ENCODE measurements at places on chromosomes 3 and 15.

GRCh38 chr3:168072323-168072650 is 23.4 kb downstream of the GOLIM4 start:
- no peak for DNase-seq

DNA sequence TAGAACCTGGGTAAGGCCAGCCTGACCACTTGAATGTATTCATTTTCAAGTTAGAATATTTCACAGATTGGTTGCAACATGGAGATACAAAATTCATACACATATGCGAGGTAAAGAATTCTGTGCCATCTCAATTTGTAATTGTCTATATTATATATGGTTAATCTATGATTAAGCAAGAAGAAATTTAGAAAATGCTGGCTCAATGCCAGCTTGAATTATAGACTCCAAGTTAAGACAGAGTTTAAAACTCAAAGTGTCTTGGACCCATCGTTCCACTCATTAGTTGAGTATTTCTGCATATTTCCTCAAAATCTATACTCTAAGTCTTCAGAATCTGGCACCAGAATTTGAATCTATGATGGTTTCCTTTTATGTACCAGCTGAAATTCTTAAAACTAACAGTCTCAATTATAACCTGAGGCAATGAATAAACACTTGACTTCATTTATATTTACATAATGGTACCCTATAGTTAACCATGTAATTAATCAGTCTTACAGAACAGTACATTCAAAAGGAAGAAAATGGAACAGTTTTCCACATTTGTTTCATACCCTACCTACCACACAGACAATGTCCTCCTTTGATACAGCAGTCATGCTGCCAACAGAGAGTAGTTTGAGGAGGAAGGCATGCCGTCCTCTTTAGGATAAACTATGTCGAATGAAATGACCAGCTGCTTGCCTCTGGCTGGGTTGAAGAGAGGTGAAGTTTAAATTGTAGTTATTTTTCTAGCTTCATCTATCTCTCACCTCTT is 95.7 kb downstream of the CD47 start:
- DNase-seq, result no peak

DNA sequence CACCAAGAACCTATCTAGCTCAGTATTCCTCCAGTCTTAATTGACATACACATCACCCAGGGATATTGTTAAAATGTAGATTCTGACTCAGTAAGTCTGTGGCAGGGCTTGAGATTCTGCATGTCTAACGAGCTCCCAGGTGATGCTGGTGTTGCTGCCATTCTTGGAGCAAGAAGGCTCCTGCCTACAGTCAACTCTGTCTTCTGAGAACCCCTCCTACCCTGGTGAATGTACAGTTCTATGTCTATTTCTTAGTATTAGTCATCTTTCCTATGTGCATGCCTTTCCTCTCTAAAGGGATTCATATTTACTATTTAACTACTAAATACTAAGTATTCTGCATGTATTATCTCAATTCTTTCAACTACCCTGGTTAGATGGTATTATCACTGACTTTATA is 268.7 kb downstream of the EDEM1 start:
- no peak for DNase-seq

DNA sequence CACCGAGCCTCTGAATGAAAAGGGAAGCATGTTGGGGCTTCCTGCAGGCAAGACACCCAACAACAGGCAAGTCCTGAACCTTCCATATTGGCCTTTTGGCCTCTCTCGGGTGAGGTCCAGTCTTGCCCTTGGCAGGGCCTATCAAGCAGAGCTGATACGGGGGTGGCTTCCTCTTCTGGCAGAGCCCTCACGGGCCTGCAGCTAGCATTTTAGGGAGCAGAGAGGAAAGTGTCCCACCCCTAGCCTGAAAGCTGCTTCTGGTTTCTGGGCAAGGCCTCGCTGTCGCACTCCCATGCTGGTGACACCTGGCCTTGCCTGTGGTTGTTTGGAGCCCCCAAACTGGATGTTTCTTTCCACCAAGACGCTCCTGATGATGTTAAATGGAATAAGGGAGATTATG is 31.8 kb upstream of the CTSH start:
- no peak for DNase-seq

DNA sequence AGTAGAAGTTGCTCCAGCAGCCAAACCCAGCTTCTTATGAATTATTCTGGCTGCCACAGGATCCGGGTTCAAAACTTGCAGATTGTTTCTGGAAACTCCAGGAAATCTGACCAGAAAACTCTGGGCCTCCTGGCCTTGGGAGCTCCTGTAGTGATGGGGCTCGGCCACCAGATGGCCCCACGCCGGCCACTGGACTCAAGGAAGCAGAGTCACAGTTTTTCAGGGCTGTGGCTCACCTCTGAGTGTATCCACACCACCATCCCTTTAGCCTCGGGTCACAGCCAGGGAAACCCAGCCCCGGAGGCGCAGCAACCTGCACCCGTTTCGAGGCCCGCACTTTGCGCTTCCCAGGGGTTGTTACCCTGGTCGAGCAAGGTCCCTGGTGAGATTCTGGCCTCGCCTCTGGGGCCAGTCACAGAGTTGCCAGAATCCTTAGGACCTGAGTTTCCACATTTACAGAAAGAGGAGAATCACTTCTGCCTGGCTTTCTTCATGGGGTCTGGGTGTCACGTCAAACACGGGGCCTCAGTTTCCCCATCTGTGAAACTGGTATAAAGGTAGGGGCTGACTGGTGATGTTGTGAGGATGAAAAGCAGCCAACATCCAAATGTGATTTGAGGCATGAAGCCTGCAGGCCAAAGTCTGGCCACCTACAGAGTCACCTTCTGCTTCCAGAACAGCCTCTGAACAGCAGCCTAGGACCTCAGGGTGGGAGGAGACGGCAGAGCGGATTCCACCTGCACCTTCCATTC is 53.5 kb upstream of the LCTL start:
- peak; percentile 61 for DNase-seq

GRCh38 chr3:168248383-168249204 is 152.9 kb upstream of the GOLIM4 start:
- no peak for DNase-seq

DNA sequence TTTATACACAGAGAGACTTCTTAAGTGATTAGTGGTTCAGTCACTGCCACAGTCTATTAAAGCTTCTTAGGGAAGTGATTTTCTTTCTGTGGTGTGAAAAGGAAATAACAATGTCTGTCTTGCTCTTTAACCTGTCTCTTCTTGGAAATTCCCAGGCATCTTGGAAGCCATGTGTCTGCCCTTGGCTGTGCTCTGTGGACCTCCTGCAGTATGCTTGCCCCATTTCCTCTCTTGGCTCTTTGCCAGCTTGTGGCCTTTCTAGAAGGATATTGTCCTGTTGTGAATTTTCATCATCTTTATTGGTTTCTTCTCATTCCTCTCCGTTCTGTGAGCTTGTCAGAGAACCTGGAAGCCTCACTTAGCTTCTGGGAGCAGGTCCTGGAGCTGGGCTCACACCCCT is 338.4 kb upstream of the C2CD4B start:
- DNase-seq, result no peak

DNA sequence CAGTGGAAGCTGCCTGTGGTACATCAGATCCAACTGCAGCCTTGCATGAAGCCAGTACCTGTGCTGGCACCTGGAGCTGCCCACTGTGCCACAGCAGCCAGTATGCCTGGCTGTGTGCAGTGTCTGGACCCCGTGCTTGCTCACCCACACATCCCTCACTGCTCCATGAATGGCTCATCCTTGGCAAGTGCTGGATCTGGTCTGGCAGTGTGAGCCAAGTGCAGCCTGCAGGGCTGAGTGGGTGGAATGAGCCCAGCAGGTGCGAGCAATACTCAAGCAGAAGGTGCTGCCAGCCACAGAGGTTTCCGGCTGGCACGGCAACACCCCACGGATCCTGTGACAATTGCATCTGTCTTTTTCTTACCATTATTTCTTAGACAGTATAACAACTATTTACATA is 488.2 kb upstream of the ROBO2 start:
- no peak for DNase-seq

DNA sequence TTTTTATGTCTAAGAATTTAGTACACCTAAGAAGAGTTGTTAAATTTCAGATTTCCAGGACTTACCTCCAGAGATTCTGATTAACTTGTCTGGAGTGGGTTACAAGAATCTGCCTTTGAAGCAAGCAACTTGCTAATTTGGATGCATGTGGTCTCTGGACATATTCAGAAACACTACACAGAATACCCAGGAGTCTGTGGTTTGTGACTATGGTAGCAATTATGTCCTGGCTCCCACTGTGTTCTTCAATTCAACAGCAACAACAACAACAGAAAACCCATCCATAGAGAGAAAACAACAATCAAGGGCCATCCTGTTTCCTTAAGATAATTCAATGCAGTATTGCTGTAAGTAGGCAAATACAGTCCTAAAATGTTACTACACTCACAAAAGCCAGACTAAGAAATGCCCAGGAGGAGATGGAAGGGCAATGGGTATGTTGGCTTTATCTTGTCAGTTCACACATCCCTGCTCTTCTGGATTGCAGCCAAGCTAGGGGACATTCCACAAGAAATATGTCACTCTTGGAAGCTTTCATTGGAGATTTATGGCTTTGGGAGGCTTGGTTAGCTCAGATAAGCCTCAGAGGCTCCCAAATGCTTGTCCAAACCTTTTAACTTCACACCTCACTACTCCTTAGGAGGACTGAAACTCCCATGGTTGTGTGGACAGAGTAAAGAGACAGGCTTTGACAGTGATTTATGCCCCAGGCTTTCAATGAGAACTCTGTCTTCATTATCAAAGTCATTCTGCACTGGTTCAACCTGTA is 99.4 kb upstream of the MRPL3 start:
- no peak for DNase-seq

- DNase-seq, result no peak
These were observed 168.6 kb downstream of the SOX2 start for GRCh38 chr3:181880331-181880730.

GRCh38 chr3:154684021-154684420 is 254.0 kb upstream of the GPR149 start:
- no peak for DNase-seq

DNA sequence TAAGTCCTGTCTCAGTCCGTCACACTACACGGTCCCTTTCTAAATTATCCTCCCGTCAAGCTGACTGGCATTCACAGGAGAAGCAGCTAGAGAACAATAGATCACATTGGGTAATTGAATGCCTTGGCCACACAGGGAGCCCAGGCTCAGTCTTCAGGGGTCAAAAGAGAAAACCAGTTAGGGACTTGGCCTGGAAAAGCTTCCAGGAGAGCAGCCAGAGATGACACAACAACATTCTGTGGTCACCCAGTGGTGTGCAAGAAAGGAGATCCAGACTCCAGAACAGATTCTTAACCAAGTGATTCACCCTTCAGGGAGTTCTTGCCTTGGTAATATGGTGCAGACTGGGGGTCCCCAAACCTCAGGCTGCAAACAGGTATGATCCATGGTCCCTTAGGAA is 15.9 kb downstream of the ARHGAP31 start:
- no peak for DNase-seq

DNA sequence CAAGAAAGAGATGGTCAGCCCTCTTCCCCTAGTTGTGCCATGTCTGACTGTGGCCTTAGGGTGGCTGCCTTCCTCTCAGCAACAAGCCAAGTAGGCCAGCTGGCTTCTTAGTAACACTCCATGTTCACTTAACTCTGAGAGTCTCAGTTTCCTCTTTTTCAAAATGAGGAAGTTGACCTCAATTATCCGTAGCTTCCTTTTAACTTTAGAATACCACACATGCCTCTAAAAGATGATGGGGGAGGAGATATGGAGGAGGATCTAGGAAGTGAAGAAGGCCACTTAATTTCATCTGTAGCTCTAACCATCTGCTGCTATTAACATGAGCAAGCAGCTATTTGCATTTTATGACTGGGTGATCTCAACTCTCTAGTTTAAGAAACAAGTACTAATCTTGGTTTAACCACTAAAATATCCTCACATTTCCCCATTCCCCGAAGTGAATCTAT is 32.9 kb downstream of the CD200R1L start:
- DNase-seq, result no peak

GRCh38 chr3:46024131-46024530 is 3.2 kb downstream of the XCR1 start:
- no peak for DNase-seq

DNA sequence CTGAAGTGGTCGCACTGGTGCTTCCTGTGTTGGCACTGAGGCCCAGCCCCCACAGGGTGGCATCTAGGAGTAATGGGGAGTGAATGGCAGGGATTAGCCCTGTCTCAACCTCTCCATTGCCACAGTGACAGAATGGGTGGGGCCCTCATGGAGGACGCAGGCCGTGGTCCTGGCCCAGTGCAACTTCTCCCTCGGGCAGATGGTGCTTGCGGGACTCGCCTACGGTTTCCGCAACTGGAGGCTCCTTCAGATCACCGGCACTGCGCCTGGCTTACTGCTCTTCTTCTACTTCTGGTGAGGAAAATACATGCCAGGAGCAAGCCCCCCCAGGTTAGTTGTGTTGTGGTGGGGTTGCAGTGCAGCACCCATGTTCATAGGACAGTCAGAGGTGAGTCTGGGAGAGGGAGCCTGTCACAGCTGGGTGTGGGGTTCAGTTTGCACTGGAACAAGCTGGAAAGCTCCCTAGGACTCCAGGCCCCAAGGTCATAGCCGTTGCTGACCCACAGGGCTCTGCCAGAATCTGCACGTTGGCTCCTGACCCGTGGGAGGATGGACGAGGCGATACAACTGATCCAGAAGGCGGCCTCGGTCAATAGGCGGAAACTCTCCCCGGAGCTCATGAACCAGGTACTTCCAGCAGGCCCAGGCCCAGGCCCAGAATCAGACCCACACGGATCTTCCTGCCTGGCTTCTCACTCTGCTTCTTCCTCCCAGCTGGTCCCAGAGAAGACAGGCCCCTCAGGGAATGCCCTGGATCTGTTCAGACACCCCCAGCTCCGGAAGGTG is 7.0 kb upstream of the SLC22A14 start:
- DNase-seq, result no peak

- no peak for DNase-seq
These were observed 2.5 kb upstream of the RAB7A start for GRCh38 chr3:128723477-128723876.

GRCh38 chr3:88991496-88991895 is 115.9 kb upstream of the EPHA3 start:
- DNase-seq, result no peak

DNA sequence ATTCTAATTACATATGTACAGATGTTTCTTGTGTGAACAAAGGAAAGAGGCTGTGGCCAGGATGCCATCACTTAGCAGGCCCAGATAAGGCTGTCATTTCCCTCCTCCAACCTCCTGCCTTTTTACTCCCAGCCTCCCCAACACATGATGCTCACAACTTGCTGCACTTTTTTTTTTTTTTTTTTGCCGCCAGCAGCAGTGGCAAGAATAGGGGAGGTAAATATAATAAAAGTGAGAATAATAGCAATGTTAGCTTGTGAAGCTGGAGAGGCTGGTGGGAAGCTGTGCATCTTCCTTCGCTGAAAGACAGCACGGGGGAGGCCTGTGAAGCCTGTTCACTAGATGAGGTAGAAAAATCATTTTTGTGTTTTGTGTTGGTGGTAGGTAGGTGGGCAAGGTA is 42.5 kb upstream of the MYO5C start:
- DNase-seq, result no peak

GRCh38 chr15:100889385-100890050 is 9.9 kb downstream of the ALDH1A3 start:
- DNase-seq, result no peak

All from natural killer cell treated with Interleukin-12 subunit alpha and Interleukin-12 subunit beta and Interleukin-15 and Interleukin-18, amount 100 ng/mL, for 72 hours (primary cell).